Stimulated activated CD8-positive, alpha-beta memory T cell treated with anti-CD3 and anti-CD28 coated beads, Interleukin-15, amount 100 ng/mL, for 24 hours (primary cell): ENCODE measurements at places on chromosomes 16 and 17.

GRCh38 chr16:81624760-81625543 lies 154.1 kb upstream of the PLCG2 start:
- DNase-seq, result no peak

GRCh38 chr17:78272181-78272913 lies 40.9 kb downstream of the TMEM235 start:
- no peak for DNase-seq

- DNase-seq, result no peak
These were observed 32.3 kb downstream of the FBXO31 start for GRCh38 chr16:87351320-87351698.

DNA sequence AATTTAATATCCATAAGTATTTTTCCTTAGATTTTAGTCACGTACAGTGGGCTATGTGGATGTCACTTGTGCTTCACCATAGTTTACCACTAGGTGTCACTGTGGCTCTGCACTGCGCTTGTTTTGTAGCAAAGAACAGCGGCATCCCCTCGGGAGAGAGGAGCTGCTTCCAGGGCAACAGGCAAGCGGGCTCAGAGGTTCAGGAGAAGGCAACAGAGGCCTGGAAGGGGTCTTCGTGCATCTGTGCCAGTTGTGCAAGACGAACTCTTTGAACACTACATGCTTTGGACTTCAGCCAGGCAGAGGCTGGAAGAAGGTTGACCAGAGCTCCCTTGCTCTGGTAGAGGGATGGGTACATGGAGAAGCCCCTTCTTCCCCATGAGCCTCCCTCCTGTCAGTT lies 20.6 kb downstream of the CYB561 start:
- DNase-seq, result no peak

- DNase-seq, result no peak
These were observed 69.5 kb downstream of the ENGASE start for GRCh38 chr17:79144133-79144532.

DNA sequence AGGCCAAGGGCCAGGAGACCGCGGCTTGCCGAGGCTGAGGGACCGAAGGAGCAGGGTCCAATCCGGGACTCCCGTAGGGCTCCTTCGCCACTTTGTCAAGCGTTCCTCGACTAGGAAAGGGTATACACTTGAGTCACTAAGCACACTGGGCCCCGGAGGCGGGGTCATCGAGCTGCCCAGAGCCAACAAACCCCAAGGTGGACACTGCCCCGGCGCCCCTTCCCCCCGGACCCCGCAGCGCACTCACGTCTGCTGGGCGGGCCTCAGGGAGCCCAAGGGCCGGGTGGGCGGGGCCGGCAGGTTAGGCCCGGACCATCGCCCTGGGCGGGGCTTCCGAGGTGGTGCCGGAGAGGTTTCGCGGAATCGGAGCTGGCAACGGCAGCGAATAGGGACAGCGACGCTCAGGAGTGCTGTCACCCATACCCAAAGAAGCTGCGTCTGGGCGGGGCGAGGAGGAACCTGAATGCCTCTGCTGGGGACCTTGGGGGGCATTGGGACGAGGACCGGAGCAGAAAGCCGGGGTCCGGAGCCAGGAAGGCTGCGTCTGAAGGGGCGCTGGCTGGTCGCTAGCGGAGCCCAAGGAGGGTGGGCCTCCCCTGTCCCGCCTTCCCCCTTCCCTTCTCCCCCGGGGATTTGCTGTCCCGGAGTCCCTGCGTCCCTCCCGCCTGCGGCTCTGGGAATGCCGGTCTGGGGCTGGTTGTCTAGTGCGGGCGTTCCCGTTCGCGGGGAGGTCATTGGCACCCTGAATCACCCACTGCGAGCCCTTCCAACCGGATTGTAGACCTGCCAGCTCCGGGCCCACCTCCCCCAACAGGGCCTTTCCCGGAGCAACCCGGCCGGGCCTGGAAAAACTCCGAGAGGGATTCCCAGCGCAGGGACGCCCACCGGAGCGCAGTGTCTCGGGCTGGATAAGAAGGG lies 118.2 kb upstream of the SMURF2 start:
- DNase-seq, result no peak

DNA sequence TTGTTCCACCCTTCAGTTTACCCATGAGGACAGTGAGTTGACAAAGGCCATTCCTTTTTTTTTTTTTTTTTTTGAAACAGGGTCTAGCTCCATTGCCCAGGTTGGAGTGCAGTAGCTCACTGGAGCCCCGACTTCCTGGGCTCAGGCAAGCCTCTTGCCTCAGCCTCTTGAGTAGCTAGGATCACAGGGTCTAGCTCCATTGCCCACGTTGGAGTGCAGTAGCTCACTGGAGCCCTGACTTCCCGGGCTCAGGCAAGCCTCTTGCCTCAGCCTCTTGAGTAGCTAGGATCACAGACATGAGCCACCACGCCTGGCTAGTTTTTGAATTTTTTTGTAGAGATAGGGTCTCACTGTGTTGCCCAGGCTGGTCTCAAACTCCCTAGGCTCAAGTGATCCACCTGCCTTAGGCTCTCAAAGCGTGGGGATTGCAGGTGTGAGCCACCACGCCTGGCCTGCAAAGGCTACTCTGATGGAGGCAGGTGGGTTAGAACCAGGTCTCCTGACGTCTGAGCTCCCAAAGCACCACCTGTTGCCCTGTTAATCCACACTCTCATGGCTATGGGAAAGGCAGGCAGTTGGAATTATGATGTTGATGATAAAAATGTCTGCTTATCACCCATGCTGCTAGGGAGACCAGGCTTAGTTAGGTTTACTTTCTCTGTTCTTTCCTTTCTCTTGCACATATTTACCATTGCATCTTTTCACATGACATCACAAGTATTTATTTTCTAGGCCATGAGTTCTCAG lies 65.2 kb downstream of the KSR1 start:
- DNase-seq, result no peak

DNA sequence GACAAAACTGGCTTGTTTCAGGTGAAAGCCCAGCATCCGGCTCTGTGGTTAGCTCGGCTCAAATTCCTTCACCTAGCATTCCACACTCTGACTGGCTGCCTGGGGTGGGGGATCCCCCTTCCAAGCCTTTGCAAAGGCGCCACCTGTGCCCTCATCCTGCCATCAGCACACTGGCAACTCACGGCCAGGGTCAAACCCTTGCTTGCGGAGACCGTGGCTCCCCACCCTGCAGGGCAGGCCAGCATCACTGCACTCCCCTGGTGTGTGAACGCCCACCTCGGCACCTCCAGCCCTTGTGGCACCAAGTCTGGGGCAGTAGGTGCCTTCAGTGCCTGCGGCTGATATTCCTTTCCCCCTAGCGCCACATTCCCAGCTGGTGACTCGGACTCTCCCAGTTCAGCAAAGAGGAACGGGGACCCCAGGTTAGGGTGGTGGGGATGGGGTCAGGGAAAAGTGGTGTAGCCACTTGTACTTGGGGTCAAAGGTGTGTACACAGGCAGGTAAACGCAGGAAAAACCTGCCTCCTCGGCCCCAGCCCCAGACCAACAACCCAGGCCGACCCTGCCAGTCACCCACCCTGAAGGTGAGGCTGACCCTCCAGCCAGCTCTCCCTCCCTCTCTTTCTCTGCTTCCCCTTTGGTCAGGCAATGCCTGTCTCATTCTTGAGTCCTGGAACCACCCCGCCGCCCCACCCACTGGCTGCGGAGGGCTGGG lies 1.1 kb downstream of the FLII start:
- no peak for DNase-seq

DNA sequence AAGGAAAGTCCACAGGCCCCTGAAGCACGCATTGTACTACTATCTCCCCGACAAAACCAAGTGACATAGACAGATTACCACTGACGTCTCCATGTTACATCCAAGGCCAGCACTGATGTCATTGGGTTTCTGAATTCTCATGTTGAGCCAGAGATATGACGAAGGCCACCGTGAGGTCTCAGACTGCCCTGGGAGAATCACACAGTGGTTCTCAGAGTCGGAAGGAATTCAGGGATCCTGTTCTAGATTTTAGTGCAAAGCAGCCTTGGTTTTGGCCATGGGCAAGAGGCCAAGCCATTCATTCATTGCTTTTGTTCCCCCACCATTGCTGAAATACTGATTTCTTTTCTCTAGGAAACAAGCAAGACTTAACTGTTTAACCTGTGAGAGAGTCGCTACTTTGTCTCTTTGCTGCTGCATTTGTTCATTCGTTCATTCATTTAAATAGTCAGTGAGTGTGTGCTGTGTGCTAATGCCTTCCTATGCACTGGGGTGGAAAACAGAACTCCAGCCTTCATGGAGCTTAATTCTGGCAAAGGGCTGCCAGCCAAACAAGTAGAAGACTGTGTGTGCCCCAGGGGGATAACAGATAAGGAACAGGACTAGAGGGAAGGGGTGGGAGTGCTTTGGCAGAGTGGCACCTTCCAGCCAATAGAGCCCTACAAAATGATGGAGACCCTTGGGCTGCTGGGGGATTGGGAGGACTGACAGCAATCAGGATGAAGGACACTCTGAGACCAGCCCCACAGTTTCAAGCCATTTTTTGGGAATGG lies 222.3 kb downstream of the MSI2 start:
- DNase-seq, result no peak

DNA sequence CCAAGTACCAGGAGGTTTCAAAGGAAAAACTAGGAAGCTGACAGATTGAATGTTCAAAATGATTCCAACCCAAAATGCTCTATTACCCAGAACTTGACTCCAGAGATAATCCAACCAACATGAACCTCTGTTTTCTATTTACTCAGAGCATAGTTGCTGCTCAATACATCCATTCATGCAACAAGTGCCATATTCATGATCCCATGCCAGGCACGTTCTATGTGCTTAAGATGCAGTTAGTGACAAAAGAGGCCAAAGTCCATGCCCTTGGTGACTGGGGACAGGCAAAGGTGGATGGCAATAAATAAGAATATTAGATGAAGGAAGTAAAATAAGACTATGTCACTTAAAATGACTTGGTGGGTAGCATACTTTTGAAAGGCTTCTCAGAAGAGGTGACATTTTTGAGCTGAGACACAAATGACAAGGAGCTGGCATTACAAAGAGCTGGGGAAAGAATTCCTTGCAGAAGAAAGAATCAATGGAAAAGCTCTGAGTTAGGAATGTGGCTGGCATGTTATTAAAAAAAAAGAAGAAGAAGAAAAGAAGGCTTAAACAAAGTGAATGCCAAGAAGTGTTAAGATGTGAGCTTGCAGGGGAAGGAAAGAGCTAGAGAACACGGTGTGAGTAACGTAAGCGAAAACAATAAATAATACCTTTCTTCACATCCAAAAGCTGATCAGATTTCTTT lies 34.5 kb downstream of the TOX3 start:
- no peak for DNase-seq

GRCh38 chr16:80433623-80434022 lies 107.2 kb upstream of the DYNLRB2 start:
- no peak for DNase-seq

GRCh38 chr17:31050948-31051347 lies 43.8 kb upstream of the NF1 start:
- DNase-seq, result no peak

DNA sequence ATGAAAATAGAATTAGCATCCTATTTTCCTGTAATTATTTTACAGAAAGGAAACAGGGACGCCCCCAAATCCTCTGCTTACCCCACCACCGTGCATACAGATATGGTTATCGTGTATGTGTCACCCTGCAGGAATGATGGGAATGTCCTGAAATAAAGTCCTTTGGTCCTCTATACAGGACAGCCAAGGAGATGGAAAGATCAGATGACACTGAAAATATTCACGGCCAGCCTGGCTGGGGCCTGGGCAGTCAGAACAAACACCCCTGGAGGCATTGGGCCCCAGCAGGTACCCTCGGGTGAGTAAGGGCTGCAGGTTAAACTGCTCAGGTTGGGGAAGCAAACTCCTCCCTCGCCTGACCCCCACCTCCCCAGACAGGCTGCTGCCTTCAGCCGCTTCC lies 368.0 kb downstream of the FOXL1 start:
- DNase-seq, result no peak

DNA sequence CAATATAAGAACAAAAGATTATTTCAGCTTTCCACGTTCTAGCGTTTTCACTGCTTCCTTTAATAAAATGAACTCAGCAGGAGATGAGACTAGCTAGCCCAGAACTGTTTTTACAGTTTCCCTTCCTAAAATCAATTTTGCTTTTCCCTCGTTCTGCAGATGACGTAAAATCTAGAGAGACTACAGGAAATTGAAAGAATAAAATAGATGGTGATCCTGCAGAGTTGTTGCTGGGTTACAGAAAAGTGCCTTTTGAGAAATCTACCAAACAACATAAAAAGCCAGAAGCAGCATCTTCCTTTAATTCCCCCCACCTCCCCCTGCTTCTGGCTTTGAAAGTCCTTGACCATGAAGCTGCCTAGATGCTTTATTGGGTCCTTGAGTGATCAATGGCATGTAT lies 96.8 kb upstream of the CLEC3A start:
- DNase-seq, result no peak

DNA sequence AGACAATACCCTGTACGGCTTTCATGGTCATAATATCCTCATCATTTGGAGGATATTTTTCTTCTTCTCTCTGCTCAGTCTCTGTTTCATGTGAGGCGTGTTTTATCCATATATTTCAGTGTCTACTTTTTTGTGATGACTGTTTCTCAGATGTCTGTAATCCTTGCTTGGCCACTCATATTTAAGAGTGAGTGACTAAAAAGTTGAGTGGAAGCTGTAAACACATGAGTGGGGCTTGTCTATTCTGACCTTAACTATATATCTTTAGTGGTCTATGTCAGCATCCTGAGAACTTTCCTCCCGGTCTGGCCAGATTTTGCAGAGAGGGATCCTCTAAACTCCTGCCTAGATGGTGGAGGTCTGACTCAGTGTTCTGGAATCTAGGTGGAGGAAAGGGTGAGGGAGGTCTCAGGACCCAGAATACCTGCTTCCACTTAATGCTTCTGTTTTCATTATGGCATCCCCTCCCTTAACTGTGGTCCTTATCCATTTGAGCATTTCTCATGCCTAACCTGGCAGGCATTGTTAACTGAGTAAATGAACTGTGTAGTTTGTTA lies 6.0 kb downstream of the DDX19B start:
- DNase-seq, result no peak

DNA sequence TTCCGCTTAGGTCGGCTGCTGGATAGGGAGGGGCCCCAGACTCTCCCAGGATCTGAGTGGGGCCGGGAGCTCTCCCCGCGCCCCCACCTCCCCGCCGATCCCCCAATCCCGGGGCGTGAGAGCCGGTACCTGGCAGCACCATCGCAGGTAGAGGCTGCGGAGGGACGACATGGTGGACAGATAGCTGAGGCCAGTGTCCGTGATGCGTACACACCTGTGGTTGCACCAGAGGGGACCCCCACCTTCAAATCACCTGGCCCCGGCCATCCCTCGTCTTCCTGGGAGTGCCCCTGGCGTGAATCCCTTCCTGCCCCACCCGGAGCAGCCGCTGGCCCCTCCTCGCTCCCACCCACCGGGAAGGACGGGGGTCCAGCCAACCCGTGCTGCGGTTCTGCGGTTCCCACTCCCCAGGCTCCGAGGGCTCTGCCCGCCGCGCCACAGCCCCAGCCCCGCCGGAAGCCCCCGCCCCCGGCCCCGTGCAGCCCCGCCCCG lies 4.7 kb upstream of the WDR24 start:
- DNase-seq, result no peak
